ENCODE measurements at places on chromosomes 2 and 18.

DNA sequence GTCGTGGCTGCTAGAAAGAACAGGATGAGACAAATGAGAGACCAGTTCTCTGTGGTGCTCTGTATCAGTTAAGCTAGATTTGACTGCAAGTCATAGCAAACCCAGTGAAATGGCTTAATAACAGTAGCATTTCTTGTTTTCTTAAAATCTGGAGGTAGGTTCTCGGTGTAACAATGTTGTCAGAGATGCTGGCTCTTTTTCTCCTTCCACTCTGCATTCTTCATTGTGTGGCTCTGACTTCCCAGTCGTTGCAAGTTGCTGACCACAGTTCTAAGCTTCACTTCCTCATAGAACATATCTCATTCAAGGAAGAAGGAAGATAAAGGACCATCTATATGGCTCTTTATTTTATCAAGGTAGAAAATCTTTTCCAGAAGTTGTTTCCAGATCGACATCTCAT, 7.9 kb upstream of the CKAP2L start:
- DNase-seq: no peak

GRCh38 chr2:144995482-144995881, 475.6 kb upstream of the ZEB2 start:
- no peak for DNase-seq

DNA sequence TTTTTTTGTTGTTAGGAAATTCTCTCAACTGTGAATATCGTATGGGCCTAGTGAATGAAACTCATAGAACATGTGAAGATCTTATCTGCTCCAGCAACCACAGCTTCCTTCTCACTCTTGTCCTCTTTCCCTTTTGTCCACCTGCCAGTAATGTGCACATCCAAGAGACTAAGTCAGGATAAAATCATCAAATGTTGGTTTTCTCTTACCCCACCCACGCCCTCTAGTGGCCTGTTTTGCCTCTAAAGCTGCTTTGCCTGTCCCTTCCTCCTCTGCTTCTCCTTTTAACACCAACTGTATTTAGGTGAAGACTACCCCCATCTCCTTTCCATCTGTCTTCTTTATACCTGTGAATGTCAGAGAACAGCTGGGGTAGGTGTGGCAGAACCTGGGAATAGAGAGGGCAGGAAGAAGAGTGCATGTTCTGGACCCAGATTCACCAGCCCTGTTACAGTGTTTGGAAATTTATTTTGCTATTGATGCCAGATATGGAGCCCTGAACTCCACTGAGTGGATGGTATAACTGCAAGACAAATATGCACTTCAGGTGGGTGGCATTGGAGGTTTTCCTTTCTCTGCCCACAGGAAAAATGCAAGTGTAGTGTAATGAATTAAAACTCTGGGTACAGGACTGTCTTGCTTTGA, 8.4 kb upstream of the MGAT5 start:
- DNase-seq: peak; percentile 29

DNA sequence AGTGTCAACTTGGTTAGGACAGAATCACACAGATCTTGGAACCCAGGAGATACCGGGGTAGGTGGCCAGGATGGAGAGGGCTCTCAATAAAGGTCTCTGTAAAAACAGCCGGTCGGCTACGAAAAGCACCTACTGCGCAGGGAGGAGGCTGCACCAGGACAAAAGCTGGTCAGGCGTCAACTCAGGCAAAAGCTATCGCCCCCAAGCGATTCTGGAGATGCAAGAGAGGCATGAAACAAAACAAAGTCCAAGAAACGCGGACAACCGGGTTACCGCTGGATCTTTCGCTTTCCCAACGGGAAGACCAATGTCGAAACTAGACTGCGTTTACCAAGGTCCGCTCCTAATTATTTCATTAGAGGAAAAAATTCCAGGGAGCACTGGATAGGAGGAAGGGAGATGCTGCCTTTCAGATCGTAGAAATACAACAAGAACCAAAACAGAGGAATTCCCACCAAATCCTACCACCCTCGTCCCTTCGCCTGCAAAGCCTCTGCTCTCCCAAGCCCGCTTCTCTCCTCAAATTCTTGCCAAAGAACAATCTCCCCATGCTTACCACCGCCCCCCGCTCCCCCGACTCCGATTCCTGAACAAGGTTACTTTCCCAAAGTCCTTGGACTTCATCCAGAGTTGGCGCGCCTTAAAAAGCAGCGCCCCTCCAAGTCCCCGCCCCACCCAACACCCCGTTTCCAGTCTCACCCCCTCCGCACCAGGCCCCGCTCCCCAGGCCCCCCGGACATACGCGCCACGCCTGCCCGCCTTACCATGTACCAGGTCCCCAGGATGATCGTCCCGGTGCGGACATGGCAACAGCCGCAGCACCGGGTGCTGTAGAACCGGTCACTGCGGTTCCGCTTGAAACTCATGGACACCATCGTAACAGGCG, 539 bp downstream of the LAPTM4A start:
- no peak for DNase-seq

- DNase-seq: no peak
These were observed 282.1 kb upstream of the HS6ST1 start for GRCh38 chr2:128600581-128601297.

DNA sequence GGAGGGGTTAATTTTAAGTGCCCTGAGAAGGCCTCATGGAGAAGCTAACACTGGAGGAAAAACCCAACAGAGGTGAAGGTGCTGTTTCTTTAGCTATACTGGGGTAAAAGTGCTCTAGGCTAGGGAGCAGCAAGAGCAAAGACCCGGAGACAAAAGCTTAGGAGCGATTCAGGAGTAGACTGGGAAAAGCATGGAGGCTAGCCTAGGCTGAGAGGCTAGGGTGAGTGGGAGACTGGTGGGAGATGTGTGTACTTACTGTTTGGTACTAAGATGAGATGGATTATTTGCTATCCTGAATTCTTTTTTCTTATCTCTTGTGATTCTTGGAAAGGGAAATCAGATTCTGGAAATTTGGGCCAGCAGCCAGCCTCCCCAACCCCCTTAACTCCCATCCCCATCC, 2.0 kb downstream of the GIGYF2 start:
- no peak for DNase-seq

GRCh38 chr2:130371723-130372054, 15.8 kb downstream of the PTPN18 start:
- no peak for DNase-seq

GRCh38 chr2:10520154-10520553, 72.0 kb upstream of the ODC1 start:
- no peak for DNase-seq

GRCh38 chr18:68438983-68439382, 275.9 kb downstream of the TMX3 start:
- DNase-seq: no peak

- DNase-seq: no peak
These were observed 18.7 kb upstream of the ACKR3 start for GRCh38 chr2:236550701-236551465.

GRCh38 chr2:213290501-213290900, 6.2 kb downstream of the SPAG16 start:
- no peak for DNase-seq

- no peak for DNase-seq
These were observed 30.4 kb upstream of the GMCL1 start for GRCh38 chr2:69798909-69799526.

DNA sequence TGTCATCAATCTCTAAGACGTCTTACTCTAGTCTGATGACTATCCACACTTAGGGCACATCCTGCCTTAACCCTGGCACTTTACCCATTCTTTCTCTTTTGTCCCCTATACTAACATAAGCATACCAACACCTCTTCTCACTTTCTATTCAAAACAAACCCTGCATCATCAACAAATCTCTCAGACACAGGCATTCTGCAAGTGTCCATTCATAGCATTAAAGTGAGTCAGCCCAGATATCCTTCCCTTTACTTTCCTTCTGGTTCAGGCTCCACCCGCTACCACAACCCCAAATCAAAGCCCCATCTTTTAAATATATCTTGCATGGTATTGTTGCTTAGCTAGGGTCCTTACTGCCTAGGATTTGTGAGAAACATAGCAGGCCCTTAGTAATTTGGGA, 3.8 kb downstream of the GRB14 start:
- no peak for DNase-seq

GRCh38 chr18:74546751-74547530, 12.6 kb downstream of the CNDP1 start:
- DNase-seq: no peak

GRCh38 chr2:156907806-156908205, 349.7 kb upstream of the GALNT5 start:
- DNase-seq: peak; percentile 43

DNA sequence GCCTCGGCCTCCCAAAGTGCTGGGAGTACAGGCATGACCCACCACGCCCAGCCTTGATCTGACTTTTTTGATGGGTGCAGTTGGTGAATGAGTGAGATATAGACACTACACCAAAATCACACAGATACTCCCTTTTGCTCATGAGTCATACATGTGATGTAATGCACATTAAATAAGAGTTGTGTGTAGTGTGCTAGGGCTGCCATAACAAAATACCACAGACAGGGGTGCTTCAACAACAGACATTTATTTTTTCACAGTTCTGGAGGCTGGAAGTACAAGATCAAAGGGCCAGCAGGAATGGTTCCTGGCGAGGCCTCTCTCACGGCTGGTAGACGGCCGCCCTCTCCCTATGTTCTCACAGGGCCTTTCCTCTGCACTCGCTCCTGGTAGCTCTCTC, 46.6 kb downstream of the GBX2 start:
- no peak for DNase-seq

DNA sequence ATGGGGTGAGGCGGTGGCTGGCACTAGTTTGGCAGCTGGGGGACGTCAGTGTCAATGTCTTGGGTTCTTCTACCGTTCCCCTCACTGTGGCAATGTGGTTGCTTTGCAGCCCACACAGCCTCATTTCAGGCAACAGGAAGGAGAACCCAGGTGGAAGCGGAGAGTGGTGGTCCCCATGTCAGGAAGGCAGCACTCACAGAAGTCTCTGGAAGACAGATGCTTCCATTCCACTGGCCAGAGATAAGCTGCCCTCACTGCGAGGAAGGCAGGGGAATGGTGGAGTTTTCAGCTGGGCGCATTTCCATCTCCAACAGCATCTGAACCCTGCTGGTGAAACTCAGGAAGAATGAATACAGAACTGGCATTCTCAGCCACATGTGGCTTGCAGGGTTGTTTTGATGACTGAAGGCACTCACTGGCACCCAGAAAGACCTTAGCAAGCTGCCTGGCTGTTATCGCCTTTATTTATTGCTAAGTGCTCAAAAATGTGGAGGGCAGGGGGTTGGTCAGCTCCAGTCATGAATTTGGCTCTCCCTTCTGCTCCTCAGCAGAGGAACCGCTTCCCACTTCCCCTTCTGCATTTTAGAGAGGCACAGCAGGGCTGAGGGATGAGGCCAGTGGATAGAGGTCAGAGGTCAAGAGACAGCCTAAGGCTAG, 19.4 kb downstream of the KCNIP3 start:
- DNase-seq: no peak

GRCh38 chr2:220915092-220915623, 656.9 kb downstream of the EPHA4 start:
- DNase-seq: no peak

DNA sequence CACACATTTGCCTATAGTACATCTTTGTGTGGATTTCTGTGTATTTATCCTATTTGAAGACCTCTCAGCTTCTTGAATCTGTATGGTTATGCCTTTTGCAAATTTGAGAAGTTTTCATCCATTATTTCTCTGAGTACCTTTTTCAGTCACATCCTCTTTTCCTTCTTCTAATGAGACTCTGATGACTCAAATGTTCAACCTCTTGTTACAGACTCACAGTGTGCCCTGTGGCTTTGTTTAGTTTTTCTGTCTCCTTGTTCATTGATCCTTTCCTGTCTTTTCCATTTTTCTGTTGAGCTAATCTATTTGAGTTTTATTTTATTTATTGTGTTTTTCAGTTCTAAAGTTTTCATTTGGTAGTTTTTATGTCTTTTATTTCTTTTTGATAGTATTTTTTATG, 87.0 kb upstream of the LRP1B start:
- no peak for DNase-seq

- no peak for DNase-seq
These were observed 64.6 kb upstream of the CNGA3 start for GRCh38 chr2:98281607-98282006.

DNA sequence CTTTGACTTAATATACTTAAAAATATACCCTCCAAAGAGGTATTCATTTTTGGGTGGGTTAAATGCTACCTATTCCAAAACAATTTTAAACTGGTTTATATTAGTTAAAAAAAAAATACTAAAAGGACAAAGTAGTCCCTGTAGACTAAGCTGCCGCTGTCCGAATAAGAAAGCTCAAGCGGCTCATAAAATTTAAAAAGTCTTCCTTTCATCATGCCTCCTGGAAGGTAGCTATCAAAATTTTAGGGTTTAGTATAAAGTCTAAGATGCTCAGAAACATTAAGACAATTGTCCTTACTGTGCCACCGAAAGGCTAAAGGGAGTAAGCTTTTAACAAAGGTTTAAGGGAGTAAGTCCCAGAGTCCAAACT, 440 bp upstream of the UGGT1 start:
- no peak for DNase-seq

- DNase-seq: no peak
These were observed 6.5 kb downstream of the BIN1 start for GRCh38 chr2:127100251-127101047.

GRCh38 chr2:154709215-154709614, 10.7 kb downstream of the KCNJ3 start:
- DNase-seq: no peak

DNA sequence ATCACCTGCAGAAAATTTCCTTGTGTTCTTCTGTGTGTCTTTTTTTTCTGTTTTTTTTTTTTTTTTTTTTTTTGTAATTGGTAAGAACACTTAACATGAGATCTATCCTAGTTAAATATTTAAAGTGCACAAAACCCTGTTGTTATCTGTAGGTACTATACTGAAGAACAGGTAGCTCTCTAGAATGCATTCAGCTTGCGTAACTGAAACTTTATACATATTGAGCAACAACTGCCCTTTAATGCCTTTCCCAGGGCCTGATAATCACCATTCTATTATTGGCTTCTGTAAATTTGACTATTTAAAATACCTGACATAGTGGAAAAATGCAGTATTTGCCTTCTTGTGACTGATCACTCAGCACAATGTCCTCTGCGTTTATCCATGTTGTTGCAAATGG, 701.8 kb downstream of the SUCLG1 start:
- DNase-seq: no peak

- no peak for DNase-seq
These were observed 237.3 kb downstream of the C1D start for GRCh38 chr2:67825476-67825875.

DNA sequence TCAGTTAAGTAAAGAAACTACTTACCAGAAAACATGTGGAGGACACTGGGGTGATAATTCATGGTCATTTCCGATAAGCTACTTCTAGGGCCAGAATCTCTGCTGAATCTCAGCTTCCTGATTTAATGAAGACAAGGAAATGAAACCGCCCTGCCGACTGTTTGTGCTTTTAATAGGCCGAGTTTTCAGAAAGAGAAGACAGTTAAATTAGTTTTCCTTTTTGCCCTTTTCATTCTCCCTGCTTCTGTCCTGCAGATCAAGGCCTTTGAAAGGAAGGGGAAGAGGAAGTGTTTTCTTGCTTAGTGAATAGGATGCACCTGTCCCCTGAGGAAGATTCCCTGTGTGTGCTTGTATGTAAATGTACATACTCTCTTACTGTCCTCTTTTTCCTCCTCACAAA, 126.6 kb downstream of the SH3RF3 start:
- DNase-seq: no peak

Data from smooth muscle cell of the brain vasculature (primary cell).